NCI-H524 (cell line): ENCODE measurements at places on chromosomes 2 and 18.

DNA sequence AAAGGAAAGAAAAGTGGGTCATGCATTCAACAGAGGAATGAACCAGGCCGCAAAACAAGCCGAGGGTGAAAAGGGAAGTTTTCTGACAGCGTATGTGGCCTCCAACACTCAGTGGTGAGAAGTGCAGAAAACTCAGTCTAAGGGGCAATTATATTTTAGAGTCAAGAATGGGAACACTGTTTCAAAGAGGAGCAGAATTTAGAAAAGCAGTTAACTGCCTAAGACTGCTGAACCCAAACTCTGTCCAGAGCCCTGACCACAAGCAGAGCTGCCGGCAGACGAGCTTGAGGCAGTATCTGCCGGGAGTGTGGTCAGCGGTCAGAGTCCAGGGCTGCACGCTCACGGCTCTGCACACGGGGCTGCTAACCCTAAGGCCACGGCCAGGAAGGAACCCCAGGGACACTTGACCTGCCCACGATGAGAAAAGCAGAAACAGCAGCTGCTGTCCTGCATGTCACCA lies 347.0 kb upstream of the ID2 start:
- DNase-seq, result no peak

- DNase-seq, result no peak
Observed at GRCh38 chr18:10530852-10531251, 5.0 kb downstream of the NAPG start.

- DNase-seq, result no peak
Observed at GRCh38 chr2:192700934-192701333, 506.2 kb upstream of the TMEFF2 start.

- DNase-seq, result no peak
Observed at GRCh38 chr2:208407667-208408066, 1.1 kb downstream of the PTH2R start.

DNA sequence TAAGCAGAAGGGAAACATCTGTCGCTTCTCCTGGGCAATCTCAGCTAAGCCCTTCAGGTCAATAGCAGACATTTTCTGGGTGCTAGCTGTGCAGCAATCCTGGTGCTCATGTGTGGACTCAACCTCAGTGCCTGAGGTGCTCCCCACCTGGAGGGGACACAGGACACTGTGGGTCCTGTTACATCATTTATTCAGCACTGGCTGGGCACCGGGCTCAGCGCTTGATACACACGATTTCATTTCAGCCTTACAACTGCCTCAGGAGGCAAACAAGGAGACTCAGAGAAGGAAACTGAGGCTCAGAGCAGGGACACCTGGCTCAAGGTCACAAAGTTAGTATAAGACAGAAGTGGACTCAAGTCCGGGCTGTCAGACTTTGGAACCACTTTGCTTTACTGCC lies 46.7 kb downstream of the MARCO start:
- no peak for DNase-seq

- DNase-seq, result no peak
Observed at GRCh38 chr2:28656937-28657615, 94.6 kb upstream of the PPP1CB start.

DNA sequence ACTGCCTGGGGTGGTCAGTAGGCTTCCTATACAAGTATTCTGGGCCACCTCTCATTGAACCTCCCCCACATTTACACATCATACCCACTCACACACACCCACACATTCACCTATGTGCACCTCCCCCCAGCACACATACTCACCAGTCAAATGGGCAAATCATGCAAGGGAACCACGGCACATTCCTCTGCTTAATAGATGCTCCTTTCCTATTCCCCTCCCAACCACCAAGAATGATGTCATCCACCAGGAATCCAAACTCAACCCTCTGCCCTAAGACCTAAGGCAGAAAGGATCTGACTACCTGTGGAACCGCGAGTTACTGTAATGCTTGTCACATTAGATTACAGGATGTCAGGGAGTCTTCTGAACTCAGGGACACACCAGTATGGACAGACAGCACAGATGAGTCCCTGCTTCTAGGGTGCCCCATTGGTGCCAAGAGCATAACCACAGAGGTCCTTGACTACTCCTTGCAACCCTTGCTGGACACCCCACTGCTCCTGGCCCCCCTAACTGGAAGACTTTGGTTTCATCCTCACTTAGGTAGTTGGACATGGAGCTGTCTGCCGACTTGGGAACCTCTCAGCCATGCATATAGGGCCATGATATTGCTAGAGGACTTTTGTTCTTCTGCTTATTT lies 21.5 kb upstream of the CAB39 start:
- no peak for DNase-seq

DNA sequence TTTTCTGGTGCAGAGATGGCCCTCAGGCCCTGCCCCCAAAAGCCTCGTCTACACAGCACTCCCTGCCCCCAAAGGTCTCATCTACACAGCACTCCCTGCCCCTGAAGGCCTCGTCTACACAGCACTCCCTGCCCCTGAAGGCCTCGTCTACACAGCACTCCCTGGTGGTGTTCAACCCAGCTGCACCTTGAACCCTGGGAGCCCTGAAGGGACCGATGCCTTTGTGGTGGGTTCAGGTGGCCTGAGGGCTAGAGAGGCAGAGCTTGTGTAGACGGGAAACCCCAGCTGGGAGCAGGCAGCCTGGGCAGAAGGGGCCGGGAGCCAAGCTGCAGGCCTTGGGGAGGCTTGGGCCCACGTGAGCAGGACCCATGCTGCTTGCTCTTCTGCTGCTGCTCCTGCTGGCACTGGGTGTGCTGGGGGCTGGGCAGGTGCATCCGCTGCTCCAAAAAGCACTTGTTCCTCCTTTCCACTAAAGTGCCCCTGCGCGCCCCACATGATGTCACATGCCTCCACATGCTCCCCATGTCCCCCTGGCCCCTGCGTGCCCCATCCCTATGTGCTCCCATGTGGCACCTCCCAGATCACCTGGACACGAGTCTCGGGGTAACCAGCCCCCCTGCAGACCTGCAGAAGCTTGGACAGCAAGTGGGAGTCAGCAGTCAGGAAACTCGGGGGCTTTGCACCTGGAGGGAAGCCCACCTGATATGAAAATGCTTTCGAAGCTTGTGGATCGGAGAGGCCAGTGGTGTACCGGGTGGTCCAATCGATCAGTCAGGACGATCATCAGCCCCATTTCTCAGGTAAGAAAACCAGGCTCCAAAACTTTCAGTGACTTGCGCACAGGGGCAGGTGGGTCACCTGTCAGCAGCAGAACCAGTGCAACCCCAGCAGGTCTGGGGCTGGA lies 94.9 kb upstream of the CTDP1 start:
- no peak for DNase-seq

DNA sequence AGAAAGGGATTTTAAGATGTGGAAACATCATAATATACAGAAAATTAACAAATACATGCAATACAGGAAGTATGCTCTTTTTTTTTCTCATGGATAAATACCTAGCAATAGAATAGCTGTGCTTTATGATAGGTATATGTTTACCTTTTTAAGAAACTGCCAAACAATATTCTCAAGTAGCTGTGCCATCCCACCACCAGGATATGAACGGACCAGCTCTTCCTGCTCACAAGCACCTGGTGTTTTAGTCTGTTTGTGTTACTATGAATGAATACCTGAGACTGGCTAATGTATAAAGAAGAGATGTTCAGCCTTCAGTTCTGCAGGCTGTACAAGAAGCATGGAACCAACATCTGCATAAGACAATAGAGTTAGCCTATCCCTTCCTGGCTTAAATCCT lies 19.9 kb upstream of the UGT1A8 start:
- no peak for DNase-seq

- no peak for DNase-seq
Observed at GRCh38 chr18:23502516-23503037, 734 bp upstream of the RMC1 start.

GRCh38 chr2:99336804-99337112 lies 431 bp upstream of the EIF5B start:
- peak; percentile 48 for DNase-seq

DNA sequence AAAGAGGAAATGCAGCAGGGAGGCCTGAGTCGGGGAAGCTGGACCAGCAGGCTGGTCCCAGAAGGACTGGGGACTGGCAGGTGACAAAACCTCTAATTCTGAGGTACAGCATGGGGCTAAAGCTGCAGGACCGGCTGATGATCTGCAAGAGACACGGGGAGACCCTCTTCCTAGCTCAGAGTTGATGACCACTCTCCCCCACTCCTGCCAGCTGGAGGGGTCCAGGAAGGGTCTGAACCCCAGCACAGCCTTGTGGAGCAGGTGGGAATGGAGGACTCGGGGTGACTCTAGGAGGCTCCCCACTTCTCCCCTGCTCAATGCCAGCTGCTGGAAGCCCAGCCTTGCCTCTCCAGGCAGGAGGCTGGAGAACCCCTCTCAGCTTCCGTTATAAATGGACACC lies 67.7 kb downstream of the TWIST2 start:
- DNase-seq, result no peak

DNA sequence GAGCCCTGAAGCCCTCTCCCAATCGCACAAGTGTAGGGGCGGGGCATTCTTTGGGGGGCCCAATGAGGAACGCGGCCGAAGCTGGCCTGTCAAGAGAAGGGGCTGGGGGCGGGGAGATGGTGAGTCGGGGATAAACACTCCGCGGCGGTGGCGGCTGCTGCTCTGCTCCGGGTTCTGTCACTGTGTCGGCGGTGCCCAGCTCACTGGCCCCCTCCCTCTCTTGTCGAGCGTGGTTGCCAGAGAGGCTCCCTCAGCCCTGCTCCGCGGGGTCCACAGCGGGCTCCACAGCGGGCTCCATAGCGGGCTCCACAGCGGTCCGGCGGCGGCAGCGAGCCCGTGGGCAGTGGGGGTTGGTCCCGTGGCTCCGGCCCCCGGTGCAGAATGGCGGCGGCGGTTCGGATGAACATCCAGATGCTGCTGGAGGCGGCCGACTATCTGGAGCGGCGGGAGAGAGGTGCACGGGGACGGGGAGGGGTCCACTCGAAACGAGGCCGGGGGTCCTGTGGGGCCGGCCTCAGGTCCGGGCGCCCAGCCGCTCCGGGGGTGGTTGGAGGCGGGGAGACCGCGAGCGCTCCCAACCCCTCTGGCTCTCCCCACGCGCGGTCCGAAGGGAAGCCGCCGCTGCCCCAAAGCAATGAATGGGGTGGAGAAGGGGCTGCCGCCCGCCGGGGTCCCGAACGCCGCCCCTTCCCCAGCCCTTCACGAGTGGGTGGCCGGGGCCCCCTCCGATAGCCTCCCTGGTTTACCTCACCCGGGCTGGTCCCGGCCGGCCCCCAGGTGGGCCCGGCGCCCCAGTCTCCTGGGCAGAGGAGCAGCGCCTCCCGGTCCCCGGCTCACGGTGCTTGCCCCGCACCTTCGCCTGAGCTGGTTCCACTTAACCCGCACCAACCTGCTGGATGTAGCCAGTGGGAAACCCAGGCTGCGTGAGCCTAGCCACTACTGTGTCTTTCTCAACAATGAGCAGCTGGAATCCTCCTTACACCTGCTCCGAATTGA lies at the start of gene MXD1:
MXD1 (plus strand) TSS at position 160 of the 996 bp plus-strand sequence; CDS start at position 382, 222 bp downstream.
- DNase-seq, result peak; percentile 3

DNA sequence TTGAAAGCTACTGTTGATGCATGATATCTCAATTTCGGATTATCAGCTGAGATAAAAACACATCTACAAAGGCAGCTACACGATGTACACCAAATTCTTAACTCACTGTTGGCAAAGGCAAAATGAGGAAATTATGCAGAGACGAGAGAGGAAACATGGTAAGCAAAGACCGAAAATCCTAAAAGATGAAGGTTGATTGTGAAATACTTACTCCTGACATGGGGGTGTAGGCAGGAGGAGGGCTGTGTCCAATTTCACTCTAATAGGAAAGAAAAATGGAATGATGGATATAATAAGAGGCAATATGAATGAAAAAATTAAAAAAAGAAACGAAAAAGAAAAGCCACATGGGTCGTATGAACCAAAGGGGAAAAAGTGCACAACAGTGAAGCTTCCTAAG lies 831.3 kb downstream of the CPS1 start:
- DNase-seq, result no peak

GRCh38 chr18:9708434-9709303 lies 568 bp downstream of the RAB31 start:
- no peak for DNase-seq

DNA sequence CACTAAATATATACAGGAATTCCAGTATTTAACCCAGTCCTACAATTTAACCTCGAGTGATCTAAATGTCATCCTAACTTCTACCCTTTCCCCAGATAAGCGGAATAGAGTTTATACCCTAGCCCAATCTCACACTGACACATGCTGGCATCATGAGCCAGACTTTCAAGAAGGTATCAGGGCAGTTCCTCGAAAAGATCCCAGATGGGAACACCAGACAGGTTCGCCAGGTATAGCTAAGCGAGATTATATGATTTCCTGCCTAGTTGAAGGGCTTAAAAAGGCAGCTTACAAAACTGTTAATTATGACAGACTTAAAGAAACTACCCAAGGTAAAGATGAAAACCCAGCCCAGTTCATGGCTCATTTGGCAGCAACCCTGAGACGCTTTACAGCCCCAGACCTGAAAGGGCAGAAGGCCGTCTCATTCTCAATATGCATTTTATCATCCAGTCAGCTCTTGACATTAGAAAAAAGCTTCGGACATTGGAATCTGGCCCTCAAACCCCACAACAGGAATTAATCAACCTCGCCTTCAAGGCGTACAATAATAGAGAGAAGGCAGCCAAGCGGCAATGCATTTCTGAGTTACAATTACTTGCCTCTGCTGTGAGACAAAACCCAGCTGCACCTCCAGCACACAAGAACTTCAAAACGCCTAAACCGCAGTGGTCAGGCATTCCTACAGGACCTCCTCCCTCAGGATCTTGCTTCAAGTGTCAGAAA lies 668.2 kb upstream of the PKDCC start:
- DNase-seq, result no peak

- DNase-seq, result no peak
Observed at GRCh38 chr2:141709756-141710155, 421.1 kb downstream of the LRP1B start.

GRCh38 chr18:6644836-6645627 lies 84.5 kb upstream of the ARHGAP28 start:
- DNase-seq, result peak; percentile 7

- DNase-seq, result peak; percentile 64
Observed at GRCh38 chr18:49814147-49814499, 790 bp upstream of the ACAA2 start.

DNA sequence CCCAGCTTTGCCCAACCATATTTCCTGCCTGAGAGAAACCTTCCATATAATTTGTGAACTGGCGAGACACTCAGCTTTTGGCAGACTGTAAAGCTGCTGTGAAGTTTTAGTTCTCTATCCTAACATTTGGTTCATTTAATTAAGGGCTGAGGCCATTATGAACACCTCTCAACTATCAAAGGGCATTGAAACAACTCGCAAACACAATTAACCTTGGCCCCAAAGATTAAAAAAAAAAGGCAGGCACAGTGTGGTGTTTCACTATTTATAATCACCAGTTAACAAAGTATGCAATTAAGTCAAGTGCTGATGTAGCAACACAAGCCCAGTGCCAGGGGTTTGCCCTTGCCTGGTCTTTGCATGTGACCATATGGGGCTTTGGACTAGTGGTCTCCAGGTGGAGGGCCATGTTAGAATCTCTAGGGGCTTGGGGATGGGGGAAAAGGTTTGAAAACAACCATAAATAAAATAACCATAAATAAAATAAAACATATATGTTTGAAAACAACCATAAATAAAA lies 297.6 kb upstream of the SKOR2 start:
- no peak for DNase-seq

GRCh38 chr2:220227266-220227920 lies 600.0 kb downstream of the SLC4A3 start:
- DNase-seq, result no peak

GRCh38 chr2:85911814-85912692 lies 23.3 kb upstream of the ST3GAL5 start:
- peak; percentile 31 for DNase-seq
